ENCODE measurements at places on chromosomes 11 and 22.

DNA sequence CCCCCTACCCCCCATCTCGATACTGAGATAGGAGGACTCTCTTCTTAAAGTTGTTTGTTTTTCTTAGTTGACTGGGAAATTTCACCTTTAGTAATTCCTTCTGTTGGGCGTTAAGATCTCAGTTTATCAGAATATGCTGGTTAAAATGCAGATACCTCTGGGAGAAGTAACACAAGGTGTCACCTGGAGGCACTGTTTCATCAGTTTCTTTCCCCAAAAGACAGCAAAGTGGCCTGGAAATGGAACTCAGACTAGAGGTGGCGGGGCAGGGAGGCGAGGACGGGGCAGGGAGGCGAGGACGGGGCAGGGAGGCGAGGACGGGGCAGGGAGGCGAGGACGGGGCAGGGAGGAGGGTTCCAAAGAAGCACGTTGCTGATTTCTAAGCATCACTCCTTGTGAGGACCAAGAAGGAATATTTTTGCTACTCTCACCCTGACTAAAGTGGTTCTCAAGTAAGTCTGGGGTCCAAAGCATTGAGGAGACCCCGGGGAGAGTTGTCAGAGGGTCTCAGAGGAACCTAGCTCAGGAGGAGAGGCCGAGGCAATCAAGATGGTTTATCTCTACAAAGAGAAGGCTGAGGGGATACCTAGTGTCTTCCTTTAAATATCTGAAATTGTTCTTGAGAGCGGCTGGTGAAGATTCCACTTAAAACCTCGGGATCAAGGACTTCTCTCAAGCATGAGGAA is 147.0 kb upstream of the B3GAT1 start:
- no peak for DNase-seq

- no peak for DNase-seq
Measured at GRCh38 chr22:29964776-29965175, 81.8 kb downstream of the MTMR3 start.

- DNase-seq = no peak
Measured at GRCh38 chr11:57316017-57316416, 8.7 kb downstream of the TNKS1BP1 start.

- DNase-seq = no peak
Measured at GRCh38 chr11:36362902-36363301, 66.8 kb downstream of the PRR5L start.

GRCh38 chr22:42885446-42885845 is 28.4 kb upstream of the ARFGAP3 start:
- DNase-seq = no peak

DNA sequence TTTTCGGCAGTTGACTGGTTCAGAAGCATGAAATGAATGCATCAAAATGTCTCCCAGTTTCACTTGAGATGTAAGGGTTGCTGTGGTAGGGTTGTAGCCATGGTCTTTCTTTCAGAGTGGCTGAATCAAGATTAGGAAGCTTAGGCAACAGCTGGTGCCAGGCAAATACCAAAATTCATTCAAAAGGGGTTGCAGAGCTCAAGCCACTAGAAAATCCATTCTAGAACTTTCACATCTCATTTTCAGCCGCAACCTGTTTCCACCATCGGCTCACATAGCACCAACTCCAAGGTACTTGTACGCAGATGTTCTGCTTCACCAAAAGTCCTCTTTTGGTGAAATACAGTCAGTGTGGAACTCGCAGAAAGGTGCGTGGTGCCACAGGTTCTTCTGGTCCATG is 40.5 kb upstream of the STK33 start:
- no peak for DNase-seq

DNA sequence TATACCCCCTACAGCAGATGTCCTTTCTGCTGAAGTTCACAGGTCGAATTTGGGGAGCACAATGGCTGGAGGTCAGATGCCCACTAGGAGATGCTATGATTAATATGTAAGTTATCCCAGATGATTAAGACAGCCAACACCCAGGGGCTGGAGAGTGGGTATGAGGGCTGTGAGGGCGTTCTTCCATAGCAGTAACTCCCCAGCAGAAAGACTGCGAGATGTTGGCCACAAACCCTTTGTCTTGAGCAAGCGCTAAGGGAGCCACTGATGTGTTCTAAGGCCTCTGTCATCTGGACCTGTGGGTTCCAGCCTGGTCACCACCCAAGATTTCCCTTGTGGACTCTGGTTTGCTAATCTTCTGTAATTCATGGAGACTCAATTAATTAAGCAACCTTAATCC is 77.6 kb downstream of the BMAL1 start:
- DNase-seq = no peak

GRCh38 chr11:12172493-12173013 is 62.2 kb downstream of the MICAL2 start:
- DNase-seq = no peak

- DNase-seq = no peak
Measured at GRCh38 chr11:78733031-78733430, 158.4 kb upstream of the NARS2 start.

DNA sequence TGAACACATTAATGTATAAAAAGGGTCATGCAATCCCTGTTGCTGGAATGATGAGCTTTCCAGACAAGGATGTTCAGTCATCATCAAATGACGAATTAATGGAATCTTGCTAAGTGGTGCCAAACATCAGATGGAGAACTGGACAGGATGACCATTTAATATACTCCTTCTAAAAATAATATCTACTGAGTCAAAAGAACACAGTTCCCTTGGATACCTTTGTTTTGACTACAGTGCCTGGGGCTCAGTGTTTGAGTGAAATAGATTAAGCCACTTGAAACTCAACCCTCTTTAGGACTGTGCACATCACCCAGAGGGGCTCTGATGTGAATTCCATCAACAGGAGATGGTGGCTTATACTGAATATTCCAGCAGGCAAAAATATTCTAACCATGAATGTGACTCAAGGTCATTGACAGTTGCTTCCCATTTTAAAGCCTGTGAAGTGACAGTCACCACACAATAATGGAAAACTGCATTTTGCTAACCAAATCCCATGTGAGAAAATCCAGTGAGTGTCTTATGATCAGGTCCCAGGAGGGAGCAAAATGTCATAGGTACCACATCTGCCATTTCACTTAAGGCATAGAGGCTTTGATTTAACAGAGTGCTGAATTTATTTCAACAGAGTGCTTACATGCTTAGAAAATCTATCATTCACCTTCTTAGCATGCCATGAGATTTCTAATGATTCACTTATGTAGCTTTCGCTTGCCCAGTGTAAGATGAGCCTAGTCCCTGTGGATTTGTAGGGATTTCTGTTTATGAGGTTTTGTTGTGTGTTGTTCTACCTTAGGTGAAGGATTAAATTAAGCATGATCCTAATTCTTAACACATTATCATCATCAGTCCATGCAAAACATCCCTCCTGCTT is 41.3 kb upstream of the SLN start:
- no peak for DNase-seq

DNA sequence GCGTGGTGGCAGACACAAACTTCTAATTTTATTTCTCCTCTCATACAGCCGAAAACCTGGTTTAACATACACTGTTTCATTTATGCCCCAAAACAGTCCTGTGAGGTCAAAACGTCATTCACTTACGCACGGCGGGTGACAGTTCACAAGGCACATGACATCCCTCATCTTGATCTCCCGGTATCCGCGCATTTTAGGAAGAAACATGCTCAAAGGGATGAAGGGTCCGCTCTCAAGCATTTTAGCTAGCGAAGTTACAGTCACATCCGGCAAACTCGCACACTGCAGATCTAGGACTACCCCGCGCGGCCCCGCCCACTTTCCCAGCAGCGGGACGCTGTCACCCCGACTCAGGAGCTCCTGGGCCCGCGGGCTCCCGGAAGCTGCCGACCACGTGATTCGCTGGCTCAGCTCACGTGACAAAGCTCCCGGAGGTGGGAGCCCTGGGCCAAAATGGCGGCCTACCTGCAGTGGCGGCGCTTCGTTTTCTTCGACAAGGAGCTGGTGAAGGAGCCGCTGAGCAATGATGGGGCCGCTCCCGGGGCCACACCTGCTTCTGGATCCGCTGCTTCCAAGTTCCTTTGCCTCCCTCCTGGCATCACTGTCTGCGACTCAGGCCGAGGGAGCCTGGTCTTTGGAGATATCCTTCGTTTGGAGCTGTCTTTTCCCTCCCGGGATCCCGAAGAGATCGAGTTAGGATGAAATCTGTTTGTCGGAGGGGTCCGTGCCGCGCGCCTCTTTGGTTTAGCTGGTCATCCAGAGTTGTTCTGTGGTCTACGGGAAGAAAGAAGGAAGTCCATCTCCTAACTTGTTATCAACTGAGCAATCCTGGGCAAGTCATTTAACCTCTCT is at the start of gene VPS11:
Gene VPS11 (plus strand): TSS at position 448 of the 852 bp plus-strand sequence. CDS start 6 bp downstream, at position 454.
- peak; percentile 91 for DNase-seq

DNA sequence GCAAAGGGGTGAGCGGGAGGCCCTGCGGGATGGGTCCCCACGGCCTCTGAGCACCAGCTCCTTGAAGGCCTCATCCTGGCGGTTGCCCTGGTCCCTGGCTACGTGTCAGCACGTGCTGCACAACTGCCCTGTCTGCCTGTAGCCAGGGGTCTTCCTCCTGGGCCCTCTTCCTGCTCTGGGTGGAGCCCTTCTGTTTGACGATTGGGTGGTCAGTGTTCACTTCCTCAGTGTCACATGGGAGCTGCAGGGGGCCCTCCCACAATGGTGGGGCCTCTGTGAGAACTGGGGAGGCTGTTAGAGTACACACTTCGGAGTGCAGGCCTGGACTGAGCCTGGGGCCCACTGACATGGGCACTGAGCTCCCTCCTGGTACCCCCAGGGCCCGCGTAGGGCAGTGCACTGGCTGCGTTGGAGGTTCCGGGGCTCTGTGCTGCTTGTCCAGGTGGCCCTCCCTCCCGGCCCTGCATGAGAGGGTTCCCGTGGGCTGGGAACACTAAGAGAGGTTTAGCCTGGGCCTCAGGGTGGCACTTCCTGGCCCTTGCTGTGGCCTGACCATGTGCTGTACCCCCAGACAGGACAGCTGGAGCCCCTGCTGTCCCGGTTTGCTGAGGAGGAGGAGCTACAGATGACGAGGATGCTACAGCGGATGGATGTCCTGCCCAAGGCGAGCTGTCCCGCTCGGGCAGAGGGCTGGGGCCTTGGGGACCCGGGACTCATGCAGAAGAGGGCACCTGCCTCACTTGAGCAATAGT is 13.8 kb downstream of the DGCR6L start:
- DNase-seq = no peak

- DNase-seq = no peak
Measured at GRCh38 chr11:110179064-110179463, 85.9 kb downstream of the ZC3H12C start.

GRCh38 chr22:43772831-43773230 is 39.3 kb downstream of the EFCAB6 start:
- DNase-seq = no peak

- no peak for DNase-seq
Measured at GRCh38 chr22:41664951-41665350, 23.7 kb downstream of the SNU13 start.

GRCh38 chr22:48871176-48871840 is 956.4 kb downstream of the BRD1 start:
- no peak for DNase-seq

DNA sequence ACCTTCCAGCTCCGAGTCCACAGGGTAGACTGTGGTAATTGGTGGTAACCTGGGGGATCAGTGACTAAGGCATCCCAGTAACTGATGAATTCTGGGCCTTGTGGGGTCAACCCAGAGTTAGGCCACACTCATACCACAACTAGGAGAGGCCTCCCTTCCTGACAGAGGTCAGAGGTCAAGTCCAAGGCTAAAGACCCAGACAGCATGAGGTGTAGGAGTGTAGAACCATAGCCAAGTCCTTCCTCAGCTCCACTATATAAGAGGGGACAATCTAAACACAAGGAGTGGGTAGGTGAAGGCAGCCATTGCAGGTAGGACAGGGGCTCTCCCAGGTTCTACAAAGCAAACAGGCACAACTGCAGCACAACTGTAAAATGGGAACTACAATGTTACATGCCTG is 4.6 kb downstream of the AP1B1 start:
- DNase-seq = no peak

- DNase-seq = no peak
Measured at GRCh38 chr11:95358511-95359340, 127.7 kb upstream of the SESN3 start.

All from NCI-H2081 (cell line).